ENCODE measurements at places on chromosomes 5 and 9. TPM values are rescaled to one million over a fixed set of nuclear protein-coding genes. Genes with fewer than 3 reads are reported as not detected.

- H3K27ac ChIP-seq, result no peak overlapping the region
- no peaks in the 10 kb centered on the region for H3K4me1 ChIP-seq
- DNase-seq, result no peak
- no peak overlapping the region for H3K4me3 ChIP-seq
- no peaks in the 10 kb centered on the region for H3K36me3 ChIP-seq
Observed at GRCh38 chr5:3715062-3715461, 119.4 kb downstream of the IRX1 start.

DNA sequence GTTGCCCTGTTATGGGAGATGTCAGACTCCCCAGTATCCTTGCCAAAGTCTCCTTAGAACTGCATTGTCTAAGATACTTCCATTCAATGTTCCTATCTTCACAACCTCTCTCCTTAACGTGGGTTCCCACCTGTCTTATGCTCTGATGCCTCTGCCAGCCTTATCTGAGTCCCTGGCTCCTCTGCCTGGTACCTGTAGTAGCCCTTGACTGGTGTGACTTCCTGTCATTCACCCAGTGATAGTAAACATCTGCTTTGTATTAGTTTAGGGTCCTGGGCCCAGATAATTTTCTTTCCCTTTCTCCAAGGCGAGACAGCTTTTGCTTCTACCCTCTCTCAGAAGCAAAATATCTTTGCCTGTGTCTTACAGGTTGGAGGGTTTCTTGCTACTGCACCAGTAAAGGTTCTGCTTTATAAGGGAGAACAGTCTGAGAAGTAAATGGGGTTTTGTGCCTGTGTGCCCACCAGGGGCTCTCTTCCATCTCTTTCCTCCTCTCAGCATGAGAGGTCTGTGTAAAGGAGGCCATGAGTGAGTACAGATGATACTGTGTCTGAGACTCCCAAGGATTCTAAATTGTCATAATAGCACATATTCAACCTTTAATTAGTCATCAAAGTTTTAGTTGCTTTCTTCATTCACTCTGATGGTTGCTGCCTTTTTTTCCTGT is 220.8 kb downstream of the PRR16 start:
- H3K27me3 ChIP-seq, result no peaks in the 10 kb centered on the region
- H3K27ac ChIP-seq, result no peak overlapping the region
- H3K36me3 ChIP-seq, result peaks cover 7% of the 10 kb centered on the region
- DNase-seq, result peak; percentile 12

GRCh38 chr5:154756868-154757813 is 2.0 kb downstream of the LARP1 start:
- H3K4me1 ChIP-seq, result peaks cover 23% of the 10 kb centered on the region
- peak overlapping the region; percentile 94 for H3K27ac ChIP-seq
- H3K27me3 ChIP-seq, result no peaks in the 10 kb centered on the region

GRCh38 chr9:106104887-106105286 is 410.5 kb downstream of the TMEM38B start:
- no peak for DNase-seq
- H3K4me1 ChIP-seq, result no peaks in the 10 kb centered on the region
- no peak overlapping the region for H3K27ac ChIP-seq
- no peaks in the 10 kb centered on the region for H3K36me3 ChIP-seq
- H3K4me3 ChIP-seq, result no peak overlapping the region

GRCh38 chr9:72299017-72299603 is 65.9 kb downstream of the ZFAND5 start:
- peaks cover 6% of the 10 kb centered on the region for H3K27me3 ChIP-seq
- H3K36me3 ChIP-seq, result no peaks in the 10 kb centered on the region
- no peak overlapping the region for H3K4me3 ChIP-seq
- H3K4me1 ChIP-seq, result no peaks in the 10 kb centered on the region

DNA sequence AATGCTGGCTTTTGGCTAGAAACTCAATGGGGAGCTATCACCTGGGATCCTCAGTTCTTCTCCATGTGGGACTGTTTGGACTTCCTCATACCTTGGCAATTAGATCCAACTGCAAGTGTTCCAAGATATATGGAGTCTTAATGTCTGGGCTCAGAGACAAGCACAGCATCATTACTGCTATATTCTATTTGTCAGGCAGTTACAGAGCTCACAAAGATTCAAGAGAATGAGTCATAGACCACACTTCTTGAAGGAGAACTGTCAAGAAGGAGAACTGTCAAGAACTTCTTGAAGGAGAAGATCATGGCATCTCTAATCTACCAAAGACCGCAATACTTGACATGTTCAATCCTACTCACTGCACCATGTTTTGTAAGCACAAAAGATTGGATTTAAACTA is 106.8 kb upstream of the NREP start:
- peaks cover 5% of the 10 kb centered on the region for H3K4me1 ChIP-seq
- H3K36me3 ChIP-seq, result no peaks in the 10 kb centered on the region
- H3K27me3 ChIP-seq, result no peaks in the 10 kb centered on the region
- peak; percentile 56 for DNase-seq
- no peak overlapping the region for H3K4me3 ChIP-seq
- H3K27ac ChIP-seq, result no peak overlapping the region

DNA sequence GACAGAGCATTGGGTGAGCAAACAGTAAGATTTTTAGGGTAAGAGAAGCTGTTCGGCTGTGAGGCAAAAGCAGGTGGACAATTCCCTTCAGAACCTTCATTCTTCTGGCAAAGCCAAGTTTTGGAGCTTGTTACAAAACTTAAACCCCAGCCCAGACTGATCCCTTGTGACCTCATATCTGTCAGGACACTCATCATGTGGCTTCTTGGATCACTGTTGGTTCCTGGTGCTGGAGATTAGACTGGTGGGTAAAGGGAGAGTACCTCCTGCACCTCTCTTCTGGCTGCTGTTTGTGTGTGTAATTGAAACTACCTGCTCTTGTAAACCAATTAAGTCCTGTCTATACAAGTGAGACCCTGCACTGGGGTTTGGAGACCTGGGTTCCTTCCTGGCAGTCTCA is 21.0 kb downstream of the LARP1 start:
- no peaks in the 10 kb centered on the region for H3K36me3 ChIP-seq
- H3K4me3 ChIP-seq, result no peak overlapping the region
- H3K4me1 ChIP-seq, result peaks cover 17% of the 10 kb centered on the region
- H3K27me3 ChIP-seq, result no peaks in the 10 kb centered on the region

DNA sequence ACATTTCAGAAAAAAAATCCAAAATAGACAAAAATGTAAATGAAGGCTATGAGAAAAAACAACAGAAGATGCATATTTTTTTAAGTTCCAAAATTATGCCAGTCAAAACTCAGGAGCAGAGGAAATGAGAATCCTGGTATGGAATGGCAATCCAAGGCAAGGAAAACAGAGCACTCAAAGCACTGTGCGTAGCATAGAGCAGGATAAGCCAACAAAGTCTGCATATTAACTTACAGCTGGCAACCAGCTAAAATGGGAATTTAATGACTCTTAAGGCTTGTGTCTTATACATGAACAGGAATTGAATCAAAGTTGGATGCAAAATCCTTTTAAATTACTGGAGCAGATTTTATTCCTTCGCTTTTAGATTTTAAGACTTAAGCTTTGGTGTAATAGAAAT is 203.5 kb upstream of the DAPK1 start:
- H3K27me3 ChIP-seq, result no peaks in the 10 kb centered on the region
- no peaks in the 10 kb centered on the region for H3K36me3 ChIP-seq
- no peak overlapping the region for H3K27ac ChIP-seq
- H3K4me3 ChIP-seq, result no peak overlapping the region
- no peak for DNase-seq
- peaks cover 15% of the 10 kb centered on the region for H3K4me1 ChIP-seq

DNA sequence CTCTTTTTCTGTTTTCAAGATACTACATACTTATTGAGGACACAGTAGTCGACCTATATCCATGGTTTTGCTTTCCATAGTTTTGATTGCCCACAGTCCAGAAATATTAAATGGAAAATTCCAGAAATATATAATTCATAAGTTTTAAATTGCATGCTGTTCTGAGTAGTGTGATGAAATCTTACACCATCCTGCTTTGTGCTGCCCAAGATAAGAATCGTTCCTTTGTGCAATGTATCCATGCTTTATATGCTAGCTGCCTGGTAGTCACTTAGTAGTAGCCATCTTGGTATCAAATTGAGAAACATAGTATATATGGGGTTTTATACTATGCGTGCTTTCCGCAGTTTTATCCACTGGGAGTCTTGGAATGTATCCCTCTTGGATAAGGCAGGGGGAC is 59.0 kb downstream of the CWC27 start:
- no peaks in the 10 kb centered on the region for H3K4me1 ChIP-seq
- no peak for DNase-seq

DNA sequence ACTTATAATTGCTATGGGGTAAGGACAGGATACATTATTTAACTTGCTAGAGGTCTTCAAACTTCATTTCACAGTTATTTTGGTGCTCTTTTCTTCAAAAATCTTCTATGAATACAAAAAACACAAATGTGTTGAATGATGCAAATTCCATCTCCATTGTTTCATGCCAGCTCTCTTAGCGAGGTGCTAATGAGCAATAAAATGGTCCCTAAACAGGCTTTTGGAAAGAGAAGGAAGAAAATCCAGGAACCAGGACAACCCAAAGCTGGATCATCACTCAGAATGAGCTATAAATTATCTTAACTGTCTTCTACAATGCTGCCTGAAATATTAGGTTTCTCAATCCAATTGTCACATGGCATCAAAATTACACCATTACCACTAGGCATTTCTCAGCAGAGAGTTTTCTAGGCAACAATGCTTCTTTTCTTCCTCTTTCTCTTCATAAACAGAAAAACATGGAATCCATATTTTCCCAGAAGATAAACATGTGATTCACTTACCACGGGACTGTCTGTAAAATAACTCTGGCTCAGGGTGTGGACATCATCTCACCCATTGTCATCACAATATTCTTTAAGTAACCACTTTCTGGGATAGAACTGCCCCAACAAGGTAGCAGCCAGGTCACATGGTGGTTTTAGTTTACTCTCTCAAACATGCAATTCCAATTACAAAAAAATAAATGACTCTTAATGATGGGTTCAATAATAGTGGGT is 249.4 kb downstream of the NPR3 start:
- peaks cover 1% of the 10 kb centered on the region for H3K4me1 ChIP-seq
- no peak overlapping the region for H3K4me3 ChIP-seq
- H3K36me3 ChIP-seq, result no peaks in the 10 kb centered on the region

DNA sequence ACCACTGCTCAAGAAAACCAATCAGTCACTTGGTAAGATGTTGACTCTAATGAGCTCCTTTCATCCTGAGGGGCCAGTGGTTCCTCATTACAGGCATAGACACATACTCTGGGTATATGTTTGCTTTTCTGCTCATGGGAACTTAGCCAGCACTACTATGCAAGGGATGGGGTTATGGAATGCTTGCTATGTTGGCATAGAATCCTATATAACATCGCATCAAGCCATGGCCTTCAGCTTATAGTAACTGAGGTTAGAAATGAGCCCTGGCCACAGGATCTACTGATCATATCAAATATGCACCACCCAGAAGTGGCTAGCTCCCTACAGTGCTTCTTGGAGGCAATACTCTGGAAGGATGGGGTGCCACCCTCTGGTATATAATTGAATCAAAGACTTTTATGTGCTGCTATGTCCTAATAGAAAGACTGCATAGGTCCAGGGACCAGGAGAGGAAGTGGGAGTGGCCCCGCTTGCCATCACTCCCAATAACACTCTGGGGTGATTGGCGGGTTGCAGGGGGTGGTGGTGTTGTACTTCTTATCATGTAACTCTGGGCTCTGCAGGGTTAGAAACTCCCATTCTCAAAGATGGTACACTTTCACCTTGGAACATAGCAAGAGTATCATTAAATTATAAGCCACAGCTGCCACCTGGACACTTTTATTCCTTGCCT is 70.3 kb downstream of the ZNF366 start:
- no peaks in the 10 kb centered on the region for H3K27me3 ChIP-seq
- DNase-seq, result peak; percentile 36
- peaks cover 8% of the 10 kb centered on the region for H3K4me1 ChIP-seq

DNA sequence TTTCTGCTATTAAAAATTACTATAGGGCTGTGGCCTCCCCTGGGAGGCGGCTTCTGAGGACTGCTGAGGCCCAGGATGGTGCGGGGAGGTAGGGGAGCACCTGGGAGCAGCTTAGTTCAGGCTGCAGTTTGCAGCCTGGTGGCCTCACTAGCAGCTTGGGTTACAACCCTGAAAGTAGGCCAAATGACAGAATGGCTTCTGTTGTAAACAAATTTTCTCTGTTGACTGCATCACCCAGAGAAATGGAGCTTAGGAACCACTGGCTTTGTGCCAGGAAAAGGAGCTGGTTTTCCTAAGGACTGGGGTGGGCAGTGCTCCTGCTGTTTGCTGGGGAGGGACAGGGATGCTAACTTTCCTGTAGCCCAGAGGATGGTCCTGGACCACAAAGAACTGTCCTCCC is 130.3 kb downstream of the ENTREP1 start:
- H3K4me3 ChIP-seq, result no peak overlapping the region
- H3K27me3 ChIP-seq, result no peaks in the 10 kb centered on the region
- no peaks in the 10 kb centered on the region for H3K36me3 ChIP-seq
- DNase-seq, result no peak
- no peak overlapping the region for H3K27ac ChIP-seq

- no peaks in the 10 kb centered on the region for H3K27me3 ChIP-seq
- no peaks in the 10 kb centered on the region for H3K36me3 ChIP-seq
- 0 out of 2 replicates have a peak overlapping the region, but pooled peaks have one; percentile 27 for H3K4me3 ChIP-seq
- H3K27ac ChIP-seq, result no peak overlapping the region
- peak; percentile 26 for DNase-seq
Observed at GRCh38 chr5:112174959-112175594, 244.0 kb downstream of the EPB41L4A start.

DNA sequence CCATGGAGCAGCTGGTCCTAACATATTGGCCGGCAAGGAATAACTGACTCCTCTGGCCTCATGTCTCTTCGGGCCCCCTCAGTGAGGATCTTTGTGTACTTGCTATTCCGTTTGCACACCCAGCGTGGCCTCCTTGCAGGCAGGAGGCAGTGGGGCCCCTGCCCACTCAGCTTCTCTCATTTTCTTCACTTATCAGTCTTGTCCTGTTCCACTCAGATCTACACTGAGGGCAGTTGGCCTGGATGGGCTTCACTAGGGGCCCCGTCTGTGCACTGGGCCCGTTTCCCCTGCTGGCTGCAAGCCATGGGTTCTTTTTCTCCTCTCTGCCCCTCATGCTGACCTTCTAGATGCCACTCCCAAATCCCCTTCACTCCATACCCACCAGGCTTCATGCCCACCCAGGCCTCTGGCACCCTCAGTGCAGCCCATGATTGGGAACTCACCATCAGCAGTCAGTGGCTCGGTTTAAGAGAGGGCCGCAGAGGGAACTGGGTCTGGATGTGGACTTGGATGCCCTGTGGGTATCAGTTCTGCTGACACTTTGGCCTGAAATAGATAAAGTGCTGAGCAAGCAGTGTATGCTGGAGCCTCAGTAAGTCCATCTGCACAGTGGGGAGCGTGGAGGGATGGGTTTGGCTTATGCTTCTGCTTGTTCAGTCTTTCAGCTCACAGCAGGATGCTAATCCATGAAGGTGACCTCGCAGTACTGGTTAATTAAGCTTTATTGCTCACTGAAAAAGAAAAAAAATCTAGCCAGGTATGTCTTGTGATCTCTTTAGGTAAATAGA is 57.9 kb downstream of the ERBIN start:
- no peaks in the 10 kb centered on the region for H3K27me3 ChIP-seq
- H3K36me3 ChIP-seq, result peaks cover 5% of the 10 kb centered on the region
- H3K4me3 ChIP-seq, result no peak overlapping the region
- H3K27ac ChIP-seq, result no peak overlapping the region
- peaks cover 22% of the 10 kb centered on the region for H3K4me1 ChIP-seq

GRCh38 chr5:120400356-120400755 is 63.7 kb upstream of the PRR16 start:
- H3K4me3 ChIP-seq, result no peak overlapping the region
- no peaks in the 10 kb centered on the region for H3K27me3 ChIP-seq
- H3K27ac ChIP-seq, result no peak overlapping the region
- H3K36me3 ChIP-seq, result no peaks in the 10 kb centered on the region
- no peaks in the 10 kb centered on the region for H3K4me1 ChIP-seq

- H3K27ac ChIP-seq, result no peak overlapping the region
- H3K4me3 ChIP-seq, result no peak overlapping the region
- H3K36me3 ChIP-seq, result peaks cover 11% of the 10 kb centered on the region
- H3K27me3 ChIP-seq, result no peaks in the 10 kb centered on the region
- peaks cover 5% of the 10 kb centered on the region for H3K4me1 ChIP-seq
Observed at GRCh38 chr9:122900791-122901190, 4.4 kb downstream of the RC3H2 start.

Gene TMOD1
- 0.18 TPM for total RNA-seq

Gene BAAT
- not detected for total RNA-seq

Gene CNTNAP3
- total RNA-seq, result 1.1 TPM

Data from IMR-90 (cell line).